Activated effector memory CD4-positive, alpha-beta T cell treated with Interleukin-2 at 50 U/mL for 16 hours (primary cell): ENCODE measurements at places on chromosomes 12 and 14.

DNA sequence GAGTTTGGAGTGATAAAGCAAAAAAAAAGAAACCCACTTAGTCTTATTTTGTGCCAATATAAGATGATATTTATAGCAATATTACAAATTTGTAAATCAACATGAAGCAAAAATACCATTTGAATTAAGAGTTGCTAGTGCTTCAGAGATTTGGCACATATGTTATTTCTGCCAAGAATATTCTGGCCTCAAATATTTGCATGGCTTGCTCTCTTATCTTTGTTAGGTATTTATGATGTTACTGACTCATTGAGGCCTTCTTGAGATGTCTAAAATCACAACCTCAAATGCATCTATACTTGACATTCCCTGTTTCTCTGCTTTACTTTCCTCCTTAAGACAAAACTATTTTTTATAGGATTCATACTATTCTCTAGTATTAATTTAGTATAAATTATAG is 301.5 kb downstream of the NELL2 start:
- DNase-seq, result no peak

GRCh38 chr12:102300824-102301461 is 103.3 kb upstream of the PMCH start:
- no peak for DNase-seq

DNA sequence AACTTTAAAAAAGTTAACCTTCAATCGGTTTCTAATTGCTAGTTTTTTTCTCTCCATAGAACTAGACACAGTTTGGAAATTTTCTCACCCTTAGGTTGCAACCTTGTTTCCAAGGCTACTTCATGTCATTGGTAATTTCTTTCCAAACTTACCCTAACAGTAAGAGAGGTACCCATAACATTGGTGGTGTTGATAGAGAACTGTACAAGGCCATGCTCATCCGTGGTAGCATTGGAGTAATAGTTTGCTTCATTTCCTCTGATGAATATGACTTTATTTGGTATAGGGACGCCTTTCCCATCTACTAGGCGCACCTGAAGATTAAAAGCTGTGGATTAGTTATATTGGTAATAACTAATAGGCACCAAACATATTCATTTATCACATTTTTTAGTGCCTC is 11.6 kb downstream of the A2M start:
- no peak for DNase-seq

DNA sequence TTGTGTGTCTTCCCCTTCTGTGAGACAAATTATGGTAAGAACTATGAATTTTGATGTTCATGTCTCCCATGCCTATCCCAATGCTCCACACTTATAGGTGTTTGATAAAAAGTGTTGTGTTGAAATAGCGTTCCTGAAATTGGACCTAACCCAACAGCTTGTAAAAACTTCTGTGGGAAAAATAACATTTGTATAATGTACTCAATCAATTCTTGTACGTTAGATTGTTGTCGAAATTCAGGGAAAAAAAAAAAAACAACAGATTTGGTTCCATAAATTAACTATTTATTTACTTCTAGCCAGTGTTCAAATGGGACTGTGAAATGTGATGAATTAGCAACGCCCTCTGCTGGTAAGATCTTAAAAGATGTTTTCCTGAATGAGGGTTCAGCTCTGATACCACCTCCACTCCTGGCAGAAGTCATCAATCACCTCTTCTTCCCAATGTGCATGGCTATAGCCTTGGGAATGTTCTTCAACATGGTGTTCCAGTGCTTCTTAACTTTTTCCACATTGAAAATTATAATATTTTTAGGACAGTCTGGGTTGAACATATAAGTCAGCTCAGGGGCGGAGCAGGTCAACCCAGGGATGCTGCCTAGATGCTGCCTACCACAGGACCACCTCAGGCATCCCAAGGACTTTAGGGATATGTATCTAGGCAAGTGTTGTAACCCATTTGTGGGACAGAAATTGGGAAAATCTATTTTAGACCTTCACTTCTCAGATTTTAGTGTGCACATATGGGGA is 170.6 kb downstream of the OTOGL start:
- no peak for DNase-seq

GRCh38 chr14:105393151-105393550 is 5.2 kb upstream of the TEX22 start:
- DNase-seq, result no peak

GRCh38 chr14:80958226-80958625 is 2.8 kb downstream of the TSHR start:
- DNase-seq, result no peak

DNA sequence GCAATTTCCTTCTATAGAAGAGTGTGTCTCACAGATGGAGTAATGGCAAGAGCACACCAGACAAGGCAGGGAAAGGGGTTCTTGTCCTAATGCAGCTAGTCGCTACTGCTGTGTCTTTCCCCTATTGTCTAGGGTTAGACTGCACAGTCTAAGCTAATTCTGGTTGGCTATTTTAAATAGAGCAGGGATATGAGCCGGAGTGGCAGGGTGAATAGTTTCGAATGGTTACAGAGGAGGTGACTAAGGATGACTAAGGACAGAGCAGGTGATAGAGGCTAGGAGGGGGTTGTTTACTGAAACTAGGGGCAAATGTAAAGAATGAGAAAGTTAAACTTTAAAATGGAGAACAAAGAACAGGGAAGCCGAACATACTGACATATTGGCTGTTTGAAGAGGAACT is 25.6 kb upstream of the CPNE8 start:
- DNase-seq, result no peak

GRCh38 chr12:106113824-106114446 is 24.8 kb downstream of the NUAK1 start:
- DNase-seq, result no peak
